ENCODE measurements at places on chromosomes 4 and X.

DNA sequence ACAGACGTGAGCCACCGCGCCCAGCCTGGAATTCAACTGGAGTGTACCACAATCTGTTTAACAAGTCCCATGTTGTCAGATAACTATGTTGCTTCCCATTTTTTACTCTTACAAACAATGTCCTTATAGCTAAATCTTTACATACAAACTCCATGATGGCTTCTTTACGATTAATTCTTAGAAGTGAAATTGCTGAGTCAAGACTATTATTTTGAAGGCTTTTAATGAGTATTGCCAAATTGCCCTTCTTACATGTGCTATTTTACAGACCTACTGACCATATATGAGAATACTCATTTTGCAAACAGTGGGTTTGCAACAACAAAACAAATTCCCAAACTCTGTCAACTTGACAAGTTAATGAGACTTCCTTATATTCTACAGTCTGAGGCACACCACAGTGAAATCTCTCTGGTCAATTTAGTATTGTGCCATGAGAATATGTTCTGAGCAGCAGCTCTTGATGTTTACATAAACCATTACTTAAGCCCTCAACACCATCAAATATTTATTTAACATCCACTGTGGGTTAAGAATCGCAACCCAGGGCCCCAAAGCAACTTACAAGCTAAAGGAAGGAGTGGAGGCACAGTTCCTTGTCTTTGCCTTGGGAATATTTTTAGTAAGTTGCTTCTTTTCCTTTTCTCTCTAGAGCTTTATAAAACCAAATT, 128.5 kb downstream of the SPRY1 start:
- DNase-seq, result no peak

- DNase-seq, result no peak
Measured at GRCh38 chr4:110527156-110527555, 51.2 kb downstream of the ENPEP start.

DNA sequence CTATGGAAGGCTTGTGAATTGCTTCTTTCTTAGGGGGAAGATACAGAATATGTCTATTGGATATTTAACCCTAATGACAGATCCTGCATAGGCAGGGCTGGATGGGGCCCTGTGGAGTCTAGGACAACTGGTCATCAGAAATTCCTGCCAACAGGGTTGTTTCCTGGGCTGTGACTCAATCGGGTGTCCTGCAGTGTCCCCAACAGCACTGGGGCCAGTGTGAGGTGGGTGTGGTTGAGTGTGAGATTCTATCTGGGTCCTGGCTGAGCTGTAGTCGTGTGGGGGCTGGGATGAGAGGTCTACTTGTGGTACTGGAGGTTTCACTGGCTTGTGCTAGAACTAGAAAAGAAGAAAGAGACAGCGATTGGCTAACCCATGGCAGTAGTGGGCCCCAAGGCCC, 87.3 kb upstream of the WDR1 start:
- no peak for DNase-seq

- no peak for DNase-seq
Measured at GRCh38 chr4:14874990-14875389, 127.3 kb upstream of the CPEB2 start.

DNA sequence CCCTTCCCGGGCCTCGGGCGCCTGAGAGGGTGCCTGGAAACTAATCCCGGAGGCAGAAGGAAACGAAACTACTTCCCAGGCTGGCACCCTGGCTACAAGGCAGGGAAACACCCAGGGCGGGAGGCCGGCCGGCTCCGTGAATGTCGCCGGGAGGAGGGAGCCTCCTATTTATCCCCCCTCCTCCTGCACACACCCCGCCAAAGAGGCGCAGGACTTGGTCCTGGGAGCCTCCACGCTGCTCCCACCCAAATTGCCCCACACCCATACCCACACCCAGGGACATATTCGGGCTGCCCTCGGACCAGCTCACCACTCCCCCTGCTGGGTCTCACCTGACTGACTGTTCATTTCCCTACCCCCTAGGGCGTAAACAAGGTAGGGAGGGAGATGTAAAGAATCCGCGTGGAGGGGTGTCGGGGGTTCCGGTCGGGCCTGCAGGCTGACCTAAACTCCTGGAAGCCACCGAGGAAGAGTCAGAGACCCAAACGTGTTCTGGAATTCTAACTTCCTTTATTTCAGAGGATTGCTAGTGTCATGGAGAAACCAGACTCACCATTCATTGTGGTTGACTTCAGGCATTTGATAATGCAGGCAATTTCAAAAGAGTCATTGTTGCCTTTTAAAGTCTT, at the start of gene BTC:
Gene BTC (minus strand): TSS at position 142 of the 629 bp plus-strand sequence. CDS start 198 bp downstream, outside the sequence.
- peak; percentile 22 for DNase-seq

DNA sequence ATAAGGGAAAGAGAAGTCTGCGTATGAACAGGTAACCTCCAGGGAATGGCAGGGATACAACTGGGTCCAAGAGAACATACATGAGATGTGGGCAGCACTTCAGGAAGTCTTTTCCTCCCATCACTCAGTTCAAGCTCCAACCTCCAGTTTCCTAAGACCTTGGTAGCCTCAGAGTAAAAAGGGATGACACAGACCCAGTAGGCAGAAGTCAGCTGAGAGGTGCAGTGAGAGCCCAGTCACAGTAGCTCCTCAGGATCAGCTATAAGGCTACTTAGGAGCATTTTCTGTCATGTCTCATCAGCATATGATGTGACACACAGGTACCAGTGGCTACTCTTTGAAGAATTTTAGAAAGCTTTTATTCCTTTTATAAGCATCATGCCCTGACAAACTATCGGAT, 12.5 kb upstream of the STS start:
- DNase-seq, result no peak

- no peak for DNase-seq
Measured at GRCh38 chr4:36043901-36044300, 200.4 kb downstream of the ARAP2 start.

GRCh38 chr4:26048378-26048882, 134.4 kb downstream of the SMIM20 start:
- peak; percentile 98 for DNase-seq

GRCh38 chrX:104122829-104123228, 10.5 kb downstream of the ZCCHC18 start:
- DNase-seq, result no peak

GRCh38 chr4:82851318-82851717, 39.6 kb downstream of the SEC31A start:
- no peak for DNase-seq

GRCh38 chr4:85986266-85986665, 373.6 kb downstream of the MAPK10 start:
- DNase-seq, result no peak

GRCh38 chr4:98566361-98567008, 91.9 kb downstream of the TSPAN5 start:
- peak; percentile 81 for DNase-seq

DNA sequence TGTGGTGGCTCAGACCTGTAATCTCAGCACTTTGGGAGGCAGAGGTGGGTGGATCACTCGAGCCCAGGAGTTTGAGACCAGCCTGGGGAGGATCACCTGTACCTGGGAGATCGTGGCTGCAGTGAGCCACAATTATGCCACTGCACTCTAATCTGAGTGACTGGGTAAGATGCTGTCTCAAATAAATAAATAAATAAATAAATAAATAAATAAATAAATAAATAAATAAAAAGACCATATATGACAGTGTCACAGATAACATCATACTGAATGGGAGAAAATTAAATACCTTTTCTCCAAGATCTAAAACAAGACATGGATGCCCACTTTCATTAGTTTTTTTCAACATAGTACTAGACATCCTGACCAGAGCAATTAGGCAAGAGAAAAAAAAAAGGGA, 182.8 kb downstream of the FAM47A start:
- DNase-seq, result no peak

DNA sequence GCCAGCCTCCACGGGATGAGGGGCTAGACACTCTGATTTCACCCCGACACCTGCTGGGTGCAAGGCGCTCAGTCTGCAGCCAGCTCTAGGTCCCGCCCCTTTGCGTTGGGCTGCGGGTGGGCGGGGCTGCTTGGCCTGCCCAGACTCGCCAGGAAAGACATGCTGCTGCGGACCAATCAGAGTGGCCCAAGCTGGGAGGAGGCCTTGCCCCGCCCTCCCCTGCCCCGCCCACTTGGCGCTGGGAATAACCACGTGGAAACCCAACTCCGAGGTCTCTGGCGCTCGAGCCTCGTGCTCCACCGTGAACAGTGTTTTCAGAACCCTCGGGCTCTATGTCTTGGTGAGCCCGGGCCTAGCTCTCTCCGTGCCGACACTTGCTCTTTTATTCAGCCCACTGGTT, 5.3 kb upstream of the VMA21 start:
- no peak for DNase-seq

DNA sequence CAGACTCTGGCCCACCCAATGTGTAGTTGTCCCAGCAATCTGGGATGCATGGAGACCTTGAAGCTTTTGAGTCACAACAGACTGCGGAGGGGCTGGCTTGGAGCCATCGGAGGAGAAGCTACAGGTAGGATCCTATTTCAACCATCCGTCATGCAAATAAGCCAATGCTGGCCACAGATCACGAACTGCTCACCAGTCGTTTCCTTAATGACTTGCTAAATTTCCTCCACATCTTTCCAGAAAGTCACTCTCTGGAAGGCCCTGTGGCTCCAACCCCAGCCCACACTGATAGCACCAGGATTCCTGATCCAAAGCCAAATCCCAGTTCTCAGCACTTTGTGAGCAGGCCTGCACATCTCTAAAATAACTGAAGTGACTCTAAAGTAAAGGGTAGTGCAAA, 321.3 kb downstream of the RAB28 start:
- no peak for DNase-seq

GRCh38 chrX:147174591-147174990, 360.0 kb upstream of the CXorf51A start:
- DNase-seq, result peak; percentile 7

GRCh38 chrX:154018518-154019060, 1.1 kb downstream of the IRAK1 start:
- no peak for DNase-seq

DNA sequence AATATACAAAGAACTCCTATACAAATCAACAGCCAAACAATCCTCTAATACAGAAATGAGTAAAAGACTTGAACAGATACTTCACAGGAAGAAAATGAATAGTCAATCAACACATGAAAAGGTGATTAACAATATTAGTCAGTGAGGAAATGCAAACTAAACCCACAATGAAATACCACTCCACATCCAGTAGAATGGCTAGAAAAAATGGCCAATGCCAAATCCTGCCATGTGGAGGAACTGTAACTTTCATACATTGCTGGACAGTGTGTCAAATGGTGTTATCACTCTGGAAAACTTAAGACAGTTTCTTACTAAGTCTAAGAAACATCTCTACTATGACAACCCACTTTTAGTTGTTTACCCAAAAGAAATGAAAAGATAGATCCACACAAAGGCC, 59.5 kb downstream of the NSG1 start:
- no peak for DNase-seq

DNA sequence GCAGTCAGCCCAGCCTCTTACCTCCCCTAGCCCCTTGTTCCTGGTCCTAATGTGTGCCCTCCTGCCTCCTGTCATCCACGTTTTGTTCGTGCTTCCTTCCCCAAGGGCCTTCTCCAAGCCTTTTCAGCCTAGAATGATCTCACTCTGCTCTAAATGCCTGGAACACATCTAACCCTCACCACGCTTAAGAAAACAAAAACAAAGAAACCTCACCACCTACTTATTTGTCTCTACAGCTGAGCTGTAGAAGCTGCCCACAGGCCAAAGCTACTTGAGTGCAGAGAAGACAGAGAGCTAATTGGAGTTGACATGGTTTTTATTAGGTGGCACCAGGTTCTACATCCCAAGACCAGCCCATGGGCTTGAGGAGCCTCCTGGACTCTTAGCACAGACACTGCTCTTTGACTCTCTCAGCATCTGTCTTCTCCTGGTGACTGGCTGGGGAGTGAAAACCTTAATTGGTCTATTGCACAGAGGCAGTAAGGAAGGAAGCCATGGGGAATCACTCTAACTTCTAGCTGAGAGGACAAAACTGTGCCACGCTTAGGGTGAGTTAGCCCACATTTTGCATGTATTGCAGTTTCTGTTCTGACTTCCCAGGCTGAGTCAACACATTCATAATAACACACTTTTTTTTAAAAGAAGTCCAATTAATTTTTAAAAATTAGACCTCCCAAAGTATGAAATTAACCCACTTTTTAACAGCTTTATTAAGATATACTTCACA, 52.3 kb upstream of the PDK3 start:
- DNase-seq, result peak; percentile 35

- no peak for DNase-seq
Measured at GRCh38 chr4:80078346-80079092, 5.5 kb upstream of the ANTXR2 start.

GRCh38 chr4:99878604-99879003, 15.6 kb downstream of the LAMTOR3 start:
- DNase-seq, result no peak

DNA sequence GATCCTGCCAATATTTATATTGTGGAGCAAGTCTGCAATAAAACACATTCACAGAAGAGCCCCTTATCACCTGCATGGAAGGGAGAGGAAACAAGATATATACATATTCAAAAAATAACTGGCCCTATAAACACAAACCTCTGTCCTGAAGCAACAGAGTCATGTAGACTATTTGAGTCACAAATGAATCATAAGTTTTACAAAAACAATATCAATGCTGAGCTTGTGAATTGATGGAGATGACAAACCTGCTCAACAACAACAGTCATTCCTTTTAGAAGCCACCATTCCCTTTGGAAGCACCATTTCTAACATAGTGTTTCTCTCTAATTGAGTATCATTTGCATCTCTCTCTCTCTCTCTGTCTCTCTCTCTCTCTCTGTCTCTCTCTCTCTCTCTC, 313.9 kb downstream of the MID1IP1 start:
- no peak for DNase-seq

DNA sequence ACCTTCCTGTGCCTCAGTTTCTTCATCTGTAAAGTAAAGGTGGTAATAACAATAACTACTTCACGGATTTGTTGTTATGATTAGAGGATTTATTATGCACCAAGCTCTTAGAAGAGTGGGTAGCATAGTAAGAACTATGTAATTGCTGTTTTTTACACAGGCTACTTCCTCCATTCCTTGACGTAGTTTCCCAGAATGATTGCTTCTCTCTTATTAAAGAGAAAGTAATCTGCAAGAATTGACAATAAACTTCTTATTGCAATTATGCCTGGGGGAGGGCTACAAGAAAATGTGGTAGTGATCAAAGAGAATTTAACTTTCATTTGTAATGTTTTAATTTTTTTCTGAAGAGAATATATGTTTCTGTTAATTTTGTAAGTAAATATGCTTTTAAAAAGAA, 238.7 kb downstream of the GASK1B start:
- DNase-seq, result no peak

GRCh38 chr4:150078579-150079080, 385 bp downstream of the DCLK2 start:
- peak; percentile 71 for DNase-seq

DNA sequence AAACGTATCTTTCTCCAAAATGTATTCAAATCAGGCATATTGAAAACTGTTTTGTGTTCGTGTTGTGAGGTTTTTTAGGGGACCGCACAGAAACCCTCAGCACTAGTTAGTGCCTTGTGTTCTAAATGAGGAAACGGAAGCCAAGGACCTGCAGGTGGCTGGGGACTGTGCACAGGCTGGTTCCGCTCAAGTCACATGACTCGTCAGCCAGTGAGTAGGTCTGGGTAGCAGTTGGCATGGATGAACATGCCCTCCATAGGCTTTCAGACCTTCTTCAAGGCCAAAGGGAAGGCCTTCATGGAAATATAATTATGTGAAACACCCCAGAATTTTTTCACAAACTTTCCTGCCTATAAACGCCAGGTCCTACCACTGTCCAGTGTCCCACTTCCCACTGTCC, 1.3 kb upstream of the F11 start:
- no peak for DNase-seq

GRCh38 chrX:137426695-137427425, 139.1 kb upstream of the ZIC3 start:
- DNase-seq, result no peak

All from muscle of leg (tissue), 16 donors.